ENCODE measurements at places on chromosomes 5 and 9.

DNA sequence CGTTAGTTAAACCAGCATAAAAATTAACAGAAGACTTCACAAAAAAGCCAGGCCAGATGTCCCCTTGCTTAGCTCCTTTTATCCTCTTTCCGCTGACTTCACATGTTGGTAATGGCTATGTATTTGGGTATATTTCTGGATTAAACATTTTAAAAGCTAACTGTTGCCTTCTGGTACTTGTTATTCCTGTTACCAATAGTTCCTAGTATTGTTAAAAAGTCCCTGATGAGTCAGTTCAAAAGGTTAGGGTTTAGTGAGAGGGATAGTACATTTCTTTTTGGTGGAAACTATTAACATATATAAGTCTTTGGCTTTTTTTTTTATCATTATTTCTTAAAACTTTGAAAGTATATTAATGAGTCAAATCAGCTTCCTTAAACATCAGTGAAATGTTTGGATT is 103.2 kb upstream of the ELL2 start:
- no peak for DNase-seq

- no peak for DNase-seq
Measured at GRCh38 chr9:26502311-26502710, 390.3 kb downstream of the CAAP1 start.

- DNase-seq: peak; percentile 87
Measured at GRCh38 chr5:69414885-69415583, at the start of gene MARVELD2. TSS of gene MARVELD2 (plus strand) at chr5:69415116. CDS start at chr5:69419386, 4,270 bp downstream.

- no peak for DNase-seq
Measured at GRCh38 chr5:171861381-171861780, 75.8 kb downstream of the SMIM23 start.

GRCh38 chr5:127826011-127826410 is 122.8 kb downstream of the CCDC192 start:
- no peak for DNase-seq

- no peak for DNase-seq
Measured at GRCh38 chr5:128192368-128192767, 108.8 kb downstream of the SLC12A2 start.

DNA sequence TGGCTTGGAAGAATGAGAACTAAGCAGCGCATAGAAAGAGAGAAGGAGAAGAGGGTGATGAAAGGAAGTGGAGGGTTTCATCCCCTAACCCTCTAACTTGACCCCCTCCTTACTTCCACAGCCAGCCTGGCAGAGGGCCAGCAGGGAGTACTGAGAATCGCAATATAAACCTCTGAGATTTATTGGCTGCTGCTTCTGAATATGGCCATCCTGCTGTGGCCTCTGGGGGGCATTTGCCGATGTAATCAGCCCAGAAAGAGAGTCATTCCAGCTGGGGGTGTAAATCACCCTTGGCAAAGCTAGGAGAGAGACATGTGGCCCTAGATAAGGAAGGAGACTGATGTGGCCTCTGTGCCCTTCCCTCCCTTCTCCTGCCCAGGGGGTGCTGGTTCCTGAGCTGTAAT is 960 bp upstream of the GFRA3 start:
- DNase-seq: peak; percentile 70

- DNase-seq: no peak
Measured at GRCh38 chr5:103354446-103354845, 95.9 kb downstream of the MACIR start.

DNA sequence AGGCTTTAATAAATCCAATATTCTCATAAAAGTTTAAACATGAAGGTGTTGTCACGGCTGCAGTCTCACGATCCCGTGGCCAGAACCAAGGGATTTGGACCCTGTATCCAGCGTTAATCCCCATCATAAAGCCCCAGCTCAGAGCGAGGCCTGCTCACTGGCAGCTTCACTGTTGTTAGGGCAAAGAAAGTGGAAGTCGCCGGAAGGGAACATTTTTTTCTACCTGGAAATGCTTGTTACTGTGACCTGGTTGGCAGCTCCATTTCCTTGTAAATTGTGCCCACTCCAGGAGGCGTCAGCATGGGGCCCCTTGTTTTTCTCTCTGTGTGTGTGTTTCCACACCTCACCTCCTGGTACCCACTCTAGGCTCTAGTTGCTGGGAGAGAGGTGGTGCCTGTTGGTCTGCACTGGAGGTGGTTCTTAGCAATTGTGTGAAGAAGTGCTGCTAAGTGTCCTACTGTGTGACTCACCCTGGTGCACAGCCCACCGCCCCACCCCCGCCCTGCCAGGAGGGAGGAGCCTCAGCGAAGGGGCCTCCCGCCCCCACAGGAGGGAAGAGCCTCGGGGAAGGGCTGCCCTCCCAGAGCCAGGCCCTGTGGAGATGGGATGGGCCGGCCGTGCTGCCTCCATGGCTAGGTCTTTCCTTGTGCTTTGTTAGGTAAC is 105.1 kb downstream of the EHMT1 start:
- DNase-seq: no peak

DNA sequence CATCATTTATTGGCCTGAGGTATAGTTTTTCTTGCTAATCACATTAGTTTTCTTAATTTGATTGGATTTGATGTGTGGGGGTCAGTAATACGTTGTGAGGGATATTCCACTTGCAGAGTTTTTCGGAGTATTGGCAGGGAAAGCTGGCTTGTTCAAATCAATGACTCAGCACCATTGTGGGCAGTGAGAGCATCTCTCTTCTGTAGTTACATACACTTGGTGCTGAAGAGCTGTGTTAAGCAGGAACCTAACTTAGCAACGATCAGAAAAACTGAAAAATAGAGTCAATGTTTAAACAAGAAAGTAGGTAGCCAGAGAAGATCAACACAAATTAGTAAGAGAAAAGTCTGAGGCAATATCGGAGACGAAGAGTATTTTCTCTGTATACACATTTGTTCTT is 344.6 kb upstream of the EDIL3 start:
- DNase-seq: no peak

DNA sequence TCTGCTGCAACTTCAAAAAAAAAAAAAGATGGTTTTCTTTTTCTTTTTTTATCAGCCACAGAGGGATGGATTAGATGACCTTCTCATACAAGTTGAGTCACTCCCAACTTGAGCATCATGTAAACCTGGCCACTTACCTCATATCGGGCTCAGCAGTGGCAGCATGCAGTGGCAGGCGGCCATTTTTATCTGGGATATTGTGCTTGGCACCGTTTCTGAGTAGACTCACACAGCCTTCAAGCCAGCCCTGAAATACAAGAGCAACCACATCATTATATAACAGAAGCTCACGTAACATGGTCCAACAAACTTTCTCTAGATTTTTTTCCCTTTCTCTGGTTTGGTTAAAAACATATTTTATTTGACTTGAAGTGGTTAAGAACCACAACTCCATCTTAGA is 62.6 kb downstream of the ANKRD55 start:
- no peak for DNase-seq

GRCh38 chr9:83245979-83246659 is 183.2 kb upstream of the RASEF start:
- DNase-seq: no peak

DNA sequence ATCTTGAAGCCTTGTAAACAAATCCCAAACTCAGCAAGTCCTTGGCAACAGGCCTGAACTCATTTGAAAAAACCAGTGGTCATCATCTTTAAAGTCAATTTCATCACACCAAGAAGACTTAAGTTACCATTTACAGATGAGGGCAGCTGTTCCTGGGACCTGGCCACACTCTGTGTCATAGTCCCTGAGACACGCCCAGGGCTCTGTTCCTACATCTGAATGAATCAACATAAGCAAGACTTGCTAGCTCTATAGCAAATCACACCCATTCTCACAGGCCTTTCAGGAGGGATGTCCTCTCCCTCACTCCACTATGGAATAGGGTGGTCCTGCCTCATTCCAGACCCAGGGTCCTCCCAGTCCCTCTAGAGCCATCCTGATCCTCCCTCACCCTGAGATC is 142.8 kb downstream of the NSG2 start:
- DNase-seq: no peak

DNA sequence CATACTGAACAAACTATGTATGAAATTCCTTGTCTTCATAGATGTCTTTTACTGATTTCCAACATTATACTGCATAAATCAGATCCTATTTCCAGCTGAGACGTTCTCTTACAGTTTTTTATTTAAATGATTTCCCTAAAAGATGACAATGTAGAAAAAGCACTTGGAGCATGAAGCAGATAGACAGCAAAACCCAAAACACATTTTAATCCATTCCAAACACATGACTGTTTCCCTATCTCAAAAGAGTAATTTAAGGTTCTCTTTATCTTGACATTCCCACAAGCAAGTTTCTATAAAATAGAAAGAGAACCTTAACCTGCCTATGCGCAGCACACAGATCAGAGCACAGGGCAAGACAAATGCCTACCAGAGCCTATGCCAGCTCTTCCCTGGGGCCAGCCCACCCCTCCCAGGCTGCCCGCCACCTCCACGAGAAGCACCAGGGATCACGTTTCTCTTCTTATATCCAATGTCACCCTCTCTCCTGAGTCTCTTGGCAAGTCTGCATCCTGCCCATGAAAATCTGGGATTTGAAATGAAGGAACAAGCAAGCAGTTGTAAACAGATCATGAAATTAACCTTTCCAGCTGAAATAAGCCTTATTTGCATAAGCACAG is 52.4 kb downstream of the RETREG1 start:
- no peak for DNase-seq

DNA sequence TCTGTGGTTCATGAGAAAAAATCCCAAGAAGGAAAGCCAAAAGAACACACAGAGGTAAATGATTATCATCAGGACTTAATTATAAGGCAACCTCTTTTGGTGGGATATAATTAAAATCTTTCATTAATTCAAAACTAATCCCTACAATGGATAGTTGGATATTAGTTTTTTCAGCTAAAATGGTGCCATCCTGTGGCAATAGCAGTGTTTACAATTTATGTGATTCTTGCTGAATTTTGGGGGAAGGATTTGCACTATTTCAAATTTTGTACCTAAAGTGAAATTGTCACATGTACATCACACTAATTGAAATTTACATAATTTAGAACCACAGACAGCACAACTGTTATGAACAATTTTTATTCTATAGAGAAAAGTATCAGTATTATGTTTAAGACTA is 67.0 kb downstream of the CAST start:
- DNase-seq: no peak

DNA sequence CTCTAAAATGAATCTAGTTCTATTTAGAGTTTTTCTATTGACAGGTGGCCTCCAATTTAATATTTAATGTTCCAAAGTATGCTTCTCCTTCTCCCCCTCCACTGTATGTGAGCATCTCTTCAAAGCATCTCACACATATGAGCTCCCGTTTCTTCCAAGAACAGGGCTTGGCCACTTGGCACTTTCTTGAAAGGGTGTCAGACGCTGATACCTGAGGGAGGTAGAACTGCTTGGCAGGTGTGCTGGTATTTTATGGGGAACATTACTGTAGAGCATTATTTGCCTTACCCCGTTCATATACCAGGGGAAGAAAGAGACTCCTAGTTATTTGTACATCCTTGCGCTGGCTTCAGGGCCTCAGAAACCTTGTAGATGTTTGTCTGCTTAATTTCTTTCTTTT is 1.9 kb downstream of the RCL1 start:
- no peak for DNase-seq

GRCh38 chr5:9474219-9475002 is 71.5 kb downstream of the SEMA5A start:
- no peak for DNase-seq

DNA sequence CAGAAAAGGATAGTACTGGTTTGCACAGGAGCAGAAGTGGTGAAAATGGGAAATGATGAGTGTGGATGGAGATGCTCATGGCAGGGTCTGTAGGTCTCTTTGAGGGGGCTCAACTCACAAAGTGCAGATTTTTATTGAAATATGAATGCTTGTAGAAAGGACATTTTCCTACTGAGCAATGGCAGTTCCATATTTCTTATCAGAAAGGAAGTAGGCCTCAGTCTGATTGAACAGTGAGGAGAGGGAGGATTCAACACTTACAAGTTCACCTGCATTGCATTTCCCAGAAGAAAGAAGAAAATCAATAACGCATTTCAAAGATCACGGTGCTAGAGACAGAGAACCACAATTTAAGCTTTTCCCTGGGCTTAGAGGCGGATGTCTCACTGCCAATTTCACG is 49.2 kb downstream of the ANXA2R start:
- no peak for DNase-seq

DNA sequence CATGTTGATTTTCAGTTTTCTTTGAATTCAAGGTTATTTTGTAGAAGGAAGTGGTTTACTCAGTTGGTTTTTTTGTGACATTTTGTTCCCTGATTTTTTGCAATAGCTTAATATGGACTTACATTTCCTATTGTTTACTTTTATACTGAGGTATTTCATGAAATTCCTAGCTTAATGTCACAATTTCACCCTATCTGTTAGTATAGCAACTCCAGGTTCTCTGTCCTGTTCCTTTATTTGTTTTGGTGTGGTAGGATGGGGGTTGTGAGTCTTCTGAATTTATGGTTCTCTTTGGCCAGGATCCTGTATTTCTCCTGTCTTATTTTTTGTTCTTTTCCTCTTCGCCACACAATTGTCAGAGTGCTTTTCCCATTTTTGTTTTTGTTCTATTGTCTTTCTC is 523.4 kb upstream of the ARRDC3 start:
- no peak for DNase-seq

GRCh38 chr5:179869641-179870402 is 11.2 kb upstream of the MRNIP start:
- DNase-seq: no peak
